ENCODE measurements at places on chromosomes 12 and 14.

DNA sequence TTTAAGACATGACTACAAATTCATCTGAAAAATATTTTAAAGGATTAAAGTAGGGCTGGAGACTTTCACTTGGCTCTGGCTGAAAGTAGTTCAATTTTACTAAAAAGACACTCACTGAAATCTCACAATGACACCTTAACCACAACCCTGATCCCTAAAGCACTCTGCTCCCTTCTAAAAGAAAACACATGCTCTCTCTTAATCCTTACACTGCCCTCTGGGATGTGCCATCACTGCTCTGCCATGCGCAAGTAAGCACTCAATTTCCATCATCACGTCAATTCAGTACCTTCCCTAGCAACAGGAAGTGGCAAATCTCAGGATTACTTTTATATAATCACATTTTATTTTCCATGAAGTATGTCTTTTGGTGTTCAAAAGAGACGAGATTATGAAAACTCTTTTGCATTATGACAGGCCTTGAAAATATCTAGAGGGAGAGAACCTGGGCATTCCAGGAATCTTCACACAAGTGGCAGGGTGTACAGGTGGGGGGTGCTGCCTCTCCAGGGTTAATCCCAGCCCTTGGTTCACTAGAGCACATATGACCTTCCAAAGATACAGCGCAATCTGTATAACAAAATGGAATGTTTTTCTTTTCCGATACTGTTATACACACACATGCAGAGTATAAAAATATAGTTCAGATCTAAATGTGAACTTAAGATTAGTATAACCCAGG, 7.3 kb downstream of the ATG14 start:
- DNase-seq: no peak

DNA sequence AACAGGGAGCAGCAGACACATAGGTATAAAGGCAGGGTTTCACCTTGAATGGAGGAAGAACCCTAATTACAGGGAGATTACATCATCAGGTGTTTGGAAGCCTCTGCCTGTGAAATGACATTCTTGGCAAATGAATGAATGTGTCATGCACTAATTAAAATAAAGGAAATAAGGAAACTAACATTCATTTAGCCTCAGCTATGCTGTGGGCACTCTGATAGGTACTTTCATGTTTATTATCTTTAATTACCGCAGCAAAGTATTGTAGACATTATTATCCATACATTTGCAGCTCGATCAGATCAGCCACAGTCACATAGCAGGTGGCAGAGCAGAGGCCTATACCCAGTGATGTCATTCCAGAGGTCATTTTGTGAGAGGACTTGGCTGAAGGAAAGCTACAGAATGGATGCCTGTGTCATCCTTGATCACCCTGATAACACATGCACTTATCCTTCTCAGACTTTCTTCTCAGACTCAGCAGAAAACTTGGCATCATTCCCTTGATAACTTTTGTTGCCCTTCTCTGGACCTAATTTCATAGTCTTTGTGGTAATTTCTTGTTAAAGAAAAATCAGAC, 18.4 kb downstream of the ZNF664 start:
- DNase-seq: no peak

- DNase-seq: no peak
Measured at GRCh38 chr14:68864361-68864750, 71.5 kb upstream of the ZFP36L1 start.

GRCh38 chr14:100486025-100486828, 101.0 kb downstream of the BEGAIN start:
- peak; percentile 83 for DNase-seq

- DNase-seq: no peak
Measured at GRCh38 chr14:100155049-100155621, 4.3 kb downstream of the DEGS2 start.

DNA sequence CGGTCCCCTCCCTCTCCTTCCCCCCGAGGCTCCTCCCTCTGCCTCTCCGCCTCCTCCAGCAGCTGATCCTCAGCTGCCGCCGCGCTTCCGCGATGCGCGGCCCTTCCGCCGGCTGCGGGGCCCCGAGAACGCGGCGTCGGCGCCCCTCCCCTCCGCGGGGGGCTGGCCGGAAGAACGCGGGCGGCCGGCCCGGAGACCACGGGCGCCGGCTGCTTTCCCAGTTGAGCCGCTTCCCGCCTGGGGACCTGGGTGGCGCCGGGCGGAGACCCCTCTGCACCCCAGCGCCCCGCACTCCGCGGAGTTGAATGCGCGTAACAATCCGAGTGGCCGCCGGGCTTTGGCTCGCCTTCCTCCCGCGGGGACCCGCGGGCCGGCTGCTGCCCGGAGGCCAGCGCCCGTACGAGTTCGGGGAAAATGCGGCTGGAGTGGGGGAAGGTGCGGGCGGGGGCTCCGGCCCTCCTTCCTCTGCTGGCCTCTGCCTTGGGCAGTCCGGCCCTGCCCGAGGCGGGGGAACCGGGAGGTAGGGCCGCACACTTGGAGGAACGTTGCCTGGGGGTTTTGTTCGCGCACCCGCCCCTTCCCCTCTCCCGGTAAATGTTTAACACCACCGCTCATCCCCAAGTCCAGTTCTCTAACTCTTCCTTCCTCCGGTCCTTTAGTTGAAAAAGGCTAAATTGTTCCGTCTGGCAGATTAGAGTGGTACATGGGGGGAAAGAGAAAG, 393 bp upstream of the DCAF5 start:
- DNase-seq: peak; percentile 92
